ENCODE measurements at places on chromosomes 6 and 20. TPM values are rescaled to one million over a fixed set of nuclear protein-coding genes. Genes with fewer than 3 reads are reported as not detected.
A peak's percentile ranks its signal among the peaks of the same experiment; 100 is the strongest.

GRCh38 chr6:39078695-39079094, 30.1 kb downstream of the GLP1R start:
- H3K27me3 ChIP-seq: peaks cover 43% of the 10 kb centered on the region
- no peaks in the 10 kb centered on the region for H3K36me3 ChIP-seq
- H3K4me3 ChIP-seq: no peak overlapping the region
- no peak overlapping the region for H3K27ac ChIP-seq

DNA sequence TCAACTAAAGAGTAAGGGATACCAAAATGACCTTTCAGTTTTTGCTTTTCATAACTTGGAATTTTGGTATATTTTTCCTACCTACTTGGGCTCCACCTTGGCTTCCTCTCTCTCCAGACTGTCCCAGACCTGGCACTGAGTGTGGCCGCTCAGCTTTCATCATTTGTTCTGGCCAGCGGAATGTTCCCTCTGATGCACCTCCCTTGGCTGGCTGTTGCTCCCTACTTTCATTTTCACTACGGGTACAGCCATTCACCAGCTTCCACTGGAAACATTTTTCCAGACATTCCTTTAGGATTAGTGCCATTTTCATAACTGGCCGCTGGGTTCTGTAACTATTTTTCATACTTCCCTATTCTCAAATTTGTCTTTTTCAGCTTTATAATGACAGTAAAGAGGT, 487.4 kb downstream of the TENT5A start:
- DNase-seq: no peak
- H3K36me3 ChIP-seq: no peaks in the 10 kb centered on the region
- no peak overlapping the region for H3K4me3 ChIP-seq
- H3K27ac ChIP-seq: no peak overlapping the region
- no peaks in the 10 kb centered on the region for H3K4me1 ChIP-seq
- H3K27me3 ChIP-seq: no peaks in the 10 kb centered on the region

DNA sequence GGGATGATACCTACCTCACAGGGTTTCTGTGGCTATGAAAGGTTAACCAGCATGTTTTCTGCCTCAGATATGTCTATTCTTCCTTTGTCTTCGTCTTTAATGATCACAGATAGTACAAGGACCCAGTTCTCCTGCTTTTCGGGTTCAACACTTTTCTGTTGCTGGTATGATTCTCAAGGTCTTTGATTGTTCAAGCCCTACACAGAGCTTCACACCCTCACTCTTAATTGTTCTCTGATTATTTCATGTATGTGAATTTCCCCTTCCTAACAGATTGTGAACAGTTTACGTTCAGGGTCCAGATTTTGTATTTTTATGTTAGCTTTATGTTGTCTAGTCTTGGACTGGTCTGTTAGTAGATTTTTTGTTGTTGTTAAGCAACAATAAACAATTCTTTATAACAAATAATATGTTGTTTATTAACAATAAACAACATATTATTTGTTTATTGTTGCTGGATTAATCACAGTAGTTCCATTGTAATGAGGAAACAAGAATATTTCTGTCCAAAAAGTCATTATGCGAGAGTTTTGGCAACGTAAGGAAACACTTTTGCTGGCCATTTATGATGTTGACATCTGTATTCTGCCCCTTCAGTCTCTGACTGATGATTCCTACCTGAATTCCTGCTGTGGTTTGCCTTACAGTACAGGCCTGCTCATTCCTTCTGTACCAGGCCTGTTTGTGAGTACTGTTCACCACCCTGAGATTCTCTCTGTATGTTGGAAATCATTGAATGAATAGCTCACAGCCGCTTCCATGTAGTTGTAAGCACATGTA, 27.2 kb upstream of the TULP4 start:
- H3K27me3 ChIP-seq: no peaks in the 10 kb centered on the region
- no peak overlapping the region for H3K4me3 ChIP-seq
- peaks cover 42% of the 10 kb centered on the region for H3K36me3 ChIP-seq
- no peak overlapping the region for H3K27ac ChIP-seq
- H3K4me1 ChIP-seq: no peaks in the 10 kb centered on the region
- no peak for DNase-seq

GRCh38 chr20:17796091-17796563, 96.4 kb downstream of the BANF2 start:
- no peaks in the 10 kb centered on the region for H3K4me1 ChIP-seq
- no peak for DNase-seq
- H3K27me3 ChIP-seq: no peaks in the 10 kb centered on the region
- H3K27ac ChIP-seq: no peak overlapping the region

- no peak overlapping the region for H3K27ac ChIP-seq
- H3K4me3 ChIP-seq: no peak overlapping the region
- no peaks in the 10 kb centered on the region for H3K36me3 ChIP-seq
- H3K4me1 ChIP-seq: no peaks in the 10 kb centered on the region
Observed at GRCh38 chr20:58117944-58118343, 110.5 kb downstream of the ANKRD60 start.

DNA sequence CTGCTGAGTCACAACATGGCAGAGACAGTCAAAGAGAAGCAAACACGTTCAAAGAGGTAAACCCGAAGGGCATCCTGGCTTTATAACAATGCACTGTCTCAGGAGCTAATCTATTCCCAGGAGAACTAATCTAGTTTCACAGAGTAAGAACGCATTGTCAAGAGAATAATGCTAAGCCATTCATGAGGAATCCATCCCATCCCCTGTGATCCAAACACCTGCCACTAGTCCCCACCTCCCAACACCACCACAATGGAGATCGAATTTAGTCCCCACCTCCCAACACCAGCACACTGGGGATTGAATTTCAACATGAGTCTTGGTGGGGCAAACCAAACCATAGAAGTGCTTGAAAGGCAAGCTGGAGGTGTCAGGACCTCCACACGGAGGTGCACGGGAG, 231.5 kb upstream of the ID4 start:
- H3K36me3 ChIP-seq: no peaks in the 10 kb centered on the region
- no peak overlapping the region for H3K27ac ChIP-seq
- H3K4me1 ChIP-seq: no peaks in the 10 kb centered on the region

DNA sequence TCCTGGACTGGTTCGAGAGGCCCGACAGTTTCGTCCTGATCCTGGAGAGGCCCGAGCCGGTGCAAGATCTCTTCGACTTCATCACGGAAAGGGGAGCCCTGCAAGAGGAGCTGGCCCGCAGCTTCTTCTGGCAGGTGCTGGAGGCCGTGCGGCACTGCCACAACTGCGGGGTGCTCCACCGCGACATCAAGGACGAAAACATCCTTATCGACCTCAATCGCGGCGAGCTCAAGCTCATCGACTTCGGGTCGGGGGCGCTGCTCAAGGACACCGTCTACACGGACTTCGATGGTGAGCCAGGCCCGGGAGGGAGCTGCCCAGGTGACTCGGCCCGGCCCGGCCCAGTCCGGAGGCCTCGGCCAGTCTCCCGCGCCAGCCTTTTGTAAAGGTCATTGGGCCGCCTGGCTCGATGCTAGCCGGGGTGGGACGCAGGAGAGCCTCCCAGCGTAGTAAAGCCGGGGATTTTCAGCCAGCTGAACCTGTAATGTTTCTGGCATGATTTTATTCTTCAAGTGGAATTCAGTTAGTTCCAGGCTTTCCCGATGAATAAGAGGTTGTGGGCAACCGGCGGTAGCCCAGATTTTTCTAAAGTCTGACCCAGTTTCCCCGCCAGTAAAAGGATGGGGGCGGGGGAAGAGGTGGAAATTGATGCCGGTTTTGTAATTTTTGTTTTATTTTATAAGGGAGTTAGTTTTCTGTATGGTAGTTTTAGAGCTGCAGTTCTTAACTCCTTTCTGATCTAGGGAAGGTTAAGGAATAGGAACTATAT, 1.4 kb downstream of the PIM1 start:
- peak; percentile 67 for DNase-seq
- H3K27me3 ChIP-seq: no peaks in the 10 kb centered on the region
- peaks cover 47% of the 10 kb centered on the region for H3K36me3 ChIP-seq

Gene CDS2
- 76.2 TPM for total RNA-seq

Gene KIF25
- 0.81 TPM for total RNA-seq

Gene MRAP2
- total RNA-seq: 10.8 TPM

Gene KCNQ5
- 2.4 TPM for total RNA-seq

Gene TSHZ2
- total RNA-seq: 0.13 TPM

Gene OR2J3
- not detected for total RNA-seq

Gene VARS1
- 81.4 TPM for total RNA-seq

Gene GTSF1L
- total RNA-seq: not detected

All from endodermal cell (in vitro differentiated cells).